ENCODE measurements at places on chromosomes 6 and 20.

DNA sequence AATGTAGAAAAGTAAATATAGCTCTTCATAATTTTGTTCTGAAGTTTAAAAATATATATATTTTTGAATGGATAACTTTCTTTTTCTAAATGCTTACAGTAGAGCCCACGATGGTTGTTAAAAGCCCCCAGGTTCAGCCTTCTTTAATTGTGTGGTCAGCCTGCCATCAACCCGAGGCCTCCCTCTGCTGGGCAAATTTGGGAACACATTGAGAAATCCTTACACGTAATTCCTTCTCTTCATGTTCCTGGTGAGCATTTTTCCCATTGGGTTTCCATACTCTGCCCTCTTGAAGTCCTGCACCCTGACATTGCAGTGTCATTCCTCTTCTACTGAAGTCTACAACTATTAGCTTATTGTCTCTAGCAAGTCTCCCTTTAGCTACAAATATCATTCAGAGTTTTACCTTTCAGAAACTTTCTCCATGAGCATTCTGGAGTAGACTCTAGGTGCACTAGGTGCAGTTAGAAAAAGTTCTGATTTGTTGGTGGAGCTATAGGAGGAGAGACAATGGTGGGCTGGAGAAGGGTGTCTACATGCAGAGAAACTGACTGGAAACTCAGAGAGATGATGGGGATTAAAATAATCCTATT is 40.6 kb downstream of the TRIM38 start:
- DNase-seq, result peak; percentile 65

- DNase-seq, result no peak
Observed at GRCh38 chr6:86255973-86256372, 613.3 kb upstream of the SYNCRIP start.

DNA sequence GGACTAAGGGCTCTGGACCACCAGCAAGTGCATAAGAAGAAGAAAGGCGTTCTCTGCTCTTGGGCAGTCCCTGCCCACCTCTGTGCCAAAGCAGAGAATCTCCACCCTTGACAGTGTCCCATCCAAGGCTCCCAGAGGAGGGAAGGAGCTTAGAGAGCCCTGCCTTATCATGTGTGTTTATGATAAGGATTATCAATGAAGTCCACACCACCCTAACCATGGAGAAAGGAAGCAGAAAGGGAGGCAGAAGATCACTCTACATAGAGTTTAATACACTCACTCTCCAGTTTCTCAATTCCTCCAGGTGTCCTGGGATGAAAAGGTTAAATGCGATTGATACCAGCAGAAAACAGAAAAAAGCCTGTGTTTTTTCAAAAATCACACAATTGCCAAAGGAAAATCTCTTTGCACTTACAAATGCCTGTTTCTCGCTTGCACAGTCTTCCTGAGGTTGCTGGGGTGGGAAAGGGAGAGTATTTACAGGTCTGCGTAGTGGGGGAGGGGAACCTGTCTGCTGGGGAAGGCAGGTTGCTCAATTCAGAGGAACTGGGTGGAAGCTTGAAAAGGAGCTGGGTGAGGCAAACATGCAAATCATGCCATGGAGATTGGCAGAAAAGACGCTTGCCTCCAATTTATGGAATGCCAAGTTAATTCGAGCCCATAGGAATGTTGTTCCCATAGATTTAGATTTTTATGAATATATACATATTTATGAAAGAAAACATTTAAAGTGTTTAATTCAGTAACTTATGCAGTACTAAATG is 104.0 kb downstream of the EYA2 start:
- no peak for DNase-seq

DNA sequence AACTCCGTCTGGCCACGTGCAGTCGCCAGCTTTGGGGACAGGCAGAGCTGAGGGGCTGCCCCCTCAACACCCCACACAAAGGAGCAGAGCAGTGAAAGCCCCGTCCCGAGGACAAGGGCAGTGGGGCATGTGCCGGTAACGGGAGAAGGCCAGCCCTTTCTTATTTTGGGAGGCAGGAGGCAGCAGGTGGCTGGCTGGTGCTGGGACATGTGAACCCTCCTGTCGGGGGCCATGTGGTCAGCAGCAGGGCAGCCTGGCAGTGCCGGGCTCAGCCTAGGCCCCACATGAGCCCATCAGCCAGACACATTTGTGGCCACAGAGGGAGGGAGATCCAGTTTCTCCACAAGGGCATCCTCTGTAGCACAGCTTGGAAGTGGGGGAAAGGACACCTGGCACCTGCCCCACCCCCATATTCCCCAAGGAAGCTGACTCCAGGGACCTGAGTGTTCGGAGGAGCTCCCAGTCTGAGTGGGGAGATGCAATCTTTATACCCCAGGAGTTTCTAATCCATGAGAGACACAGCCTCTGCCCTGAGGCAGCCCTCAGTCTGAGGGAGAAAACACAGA is 137.6 kb downstream of the MRPL14 start:
- no peak for DNase-seq

- DNase-seq, result peak; percentile 94
Observed at GRCh38 chr6:33288921-33289783, at the start of the genes PFDN6 and WDR46. PFDN6 (plus strand) TSS chr6:33289601; CDS start chr6:33289857, 256 bp downstream. WDR46 (minus strand) TSS chr6:33289239; CDS start chr6:33289170, 69 bp downstream.

- DNase-seq, result no peak
Observed at GRCh38 chr6:22068561-22069305, 228.1 kb downstream of the PRL start.

DNA sequence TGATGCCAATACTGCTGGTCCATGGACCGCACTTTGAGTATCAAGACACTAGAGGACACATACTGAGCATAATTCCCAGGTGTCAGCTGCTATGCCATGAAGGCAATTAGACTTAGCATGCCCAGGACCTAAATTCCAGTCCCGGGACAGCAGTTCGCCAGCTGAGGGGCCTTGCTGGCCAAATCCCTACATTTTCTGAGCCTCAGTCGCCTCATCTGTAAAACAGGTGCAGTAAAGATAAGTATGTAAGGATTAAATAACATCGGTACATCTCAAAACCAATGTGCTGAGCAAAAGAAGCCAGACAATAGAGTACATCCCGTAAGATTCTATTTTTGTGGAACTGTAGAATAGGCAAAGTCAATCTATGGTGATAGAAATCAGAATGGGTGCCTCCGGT is 1.0 kb downstream of the BFSP1 start:
- peak; percentile 24 for DNase-seq

- DNase-seq, result peak; percentile 12
Observed at GRCh38 chr20:48153523-48153922, 368.2 kb upstream of the SULF2 start.

GRCh38 chr6:1387876-1388629 is 1.3 kb upstream of the FOXF2 start:
- no peak for DNase-seq

DNA sequence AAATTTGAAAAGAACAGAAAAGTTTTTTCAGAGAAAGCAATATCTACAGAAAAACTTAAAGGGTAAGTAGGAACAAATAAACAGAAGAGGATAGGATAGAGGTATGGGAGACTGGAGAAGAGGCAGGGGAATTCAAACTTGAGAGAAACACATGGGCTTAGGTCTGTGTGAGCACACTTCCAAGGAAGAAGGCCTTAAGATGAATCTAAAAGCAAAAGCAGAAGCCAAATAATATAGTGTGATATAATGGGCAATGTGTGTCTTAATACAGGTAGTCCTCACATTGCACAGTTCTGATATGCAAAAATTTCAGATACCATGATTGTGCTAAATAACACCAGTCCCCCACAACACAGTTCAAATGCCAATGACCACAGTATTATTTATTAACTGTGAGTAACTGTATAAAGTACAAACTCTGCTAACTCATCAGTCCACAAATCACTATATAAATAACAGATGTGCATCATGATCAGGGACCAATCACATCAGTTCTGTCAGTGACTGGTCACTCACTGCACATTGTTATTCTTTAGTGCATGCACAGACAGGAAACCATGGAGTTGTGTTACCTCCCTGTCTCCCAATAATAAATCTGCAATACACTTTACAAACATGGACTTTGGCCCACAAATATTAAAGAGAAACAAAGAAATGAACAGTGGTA is 18.6 kb downstream of the SNX14 start:
- DNase-seq, result peak; percentile 60

All from RKO (cell line).